CD4-positive, alpha-beta T cell treated with Interleukin-15 for 1 hour (primary cell): ENCODE measurements at places on chromosomes 3 and 15.

DNA sequence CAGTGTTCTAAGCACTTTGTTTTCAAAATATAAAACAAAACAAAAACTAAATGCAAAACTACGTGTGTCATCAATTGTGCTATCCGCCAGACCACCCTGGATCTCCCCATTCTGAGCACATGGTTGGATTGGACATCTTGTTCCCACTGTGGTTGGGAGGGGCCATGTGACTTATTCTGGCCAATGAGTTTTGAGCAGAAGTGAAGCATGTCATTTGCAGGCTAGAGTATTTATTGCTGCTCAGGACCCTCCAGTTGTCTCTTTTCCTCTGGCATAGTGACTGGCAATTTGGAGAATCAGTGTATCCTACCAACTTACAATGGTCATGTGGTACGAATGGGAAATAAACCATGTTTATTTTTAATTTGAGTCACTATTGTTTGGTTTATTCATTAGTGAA is 70.2 kb upstream of the ST8SIA2 start:
- DNase-seq, result no peak

DNA sequence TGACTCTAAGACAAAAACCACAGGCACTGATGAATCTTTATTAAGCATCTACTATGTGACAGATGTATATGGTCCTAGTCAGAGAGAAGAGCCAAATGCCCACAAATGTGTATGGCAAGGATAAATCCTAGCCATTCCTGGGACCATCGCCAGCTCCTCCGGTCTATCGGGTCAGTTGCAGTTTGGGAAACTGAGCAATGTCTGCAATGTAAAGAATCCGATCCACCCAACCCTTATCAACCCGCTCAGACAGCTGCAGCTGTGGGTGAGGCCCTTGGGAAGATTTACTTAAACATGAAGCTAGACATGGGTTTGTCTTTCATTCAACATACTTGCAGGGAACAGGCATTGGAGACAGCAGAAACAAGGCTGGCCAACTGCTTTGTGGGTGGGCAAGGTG is 40.5 kb upstream of the CDV3 start:
- DNase-seq, result no peak

GRCh38 chr3:172246107-172246844 is 202.0 kb downstream of the GHSR start:
- DNase-seq, result no peak

DNA sequence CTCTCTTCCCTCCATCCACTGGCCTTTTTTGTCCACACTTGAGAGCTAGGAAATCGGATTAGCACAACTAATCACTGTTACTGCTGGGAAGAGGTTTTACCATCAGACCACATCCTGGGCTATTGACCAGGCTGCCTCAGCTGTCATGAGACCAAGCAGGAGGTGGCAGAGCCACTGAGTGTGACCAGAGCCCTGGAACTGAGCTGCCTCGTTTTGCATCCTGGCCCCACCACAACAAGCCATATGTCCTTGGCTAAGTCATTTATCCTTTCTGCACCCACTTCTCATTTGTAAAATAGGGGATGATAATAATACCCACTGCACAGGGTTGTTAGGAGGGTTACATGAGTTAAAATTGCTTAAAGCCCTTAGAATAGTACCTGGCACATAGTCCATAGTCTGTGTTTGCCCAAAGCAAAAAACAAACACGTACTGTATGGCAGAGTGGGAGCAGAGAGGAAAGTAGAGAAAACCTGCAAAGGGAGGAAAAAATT is 34.1 kb downstream of the TMEM158 start:
- no peak for DNase-seq

DNA sequence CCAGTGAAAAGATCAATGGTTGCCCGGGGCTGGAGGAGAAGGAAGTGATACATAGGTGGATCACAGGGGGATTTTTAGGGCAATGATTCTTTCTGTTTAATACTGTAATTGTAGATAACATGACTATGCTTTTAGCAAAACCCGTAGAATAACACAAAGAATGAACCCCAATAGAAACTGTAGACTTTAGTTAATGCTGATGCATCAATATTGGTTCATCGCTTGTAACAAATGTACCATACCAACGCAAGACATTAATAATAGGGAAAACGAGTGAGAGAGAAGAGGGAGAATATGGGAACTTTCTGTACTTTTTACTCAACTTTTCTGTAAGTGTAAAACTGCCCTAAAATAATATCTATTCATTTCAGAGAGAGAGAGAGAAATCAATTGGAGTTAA is 383.3 kb upstream of the ATP11B start:
- no peak for DNase-seq

DNA sequence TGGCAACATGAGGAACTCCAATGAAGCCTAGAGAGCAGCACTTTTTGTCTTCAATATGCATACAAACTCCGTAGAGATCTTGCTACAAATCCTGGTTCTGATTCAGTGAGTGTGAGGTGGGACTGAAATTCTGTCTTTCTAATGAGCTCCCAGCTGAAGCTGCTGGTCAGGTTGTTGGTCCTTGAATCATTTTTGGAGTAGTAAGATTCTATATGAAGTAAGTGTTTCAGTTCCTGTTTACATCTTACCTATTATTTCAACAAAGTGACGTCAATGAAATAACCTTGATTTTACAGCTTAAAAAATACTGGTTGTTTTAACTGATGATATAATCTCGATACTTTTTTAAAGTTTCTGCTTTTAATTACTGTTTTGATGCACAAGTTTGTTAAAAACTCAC is 33.9 kb downstream of the SHQ1 start:
- no peak for DNase-seq

DNA sequence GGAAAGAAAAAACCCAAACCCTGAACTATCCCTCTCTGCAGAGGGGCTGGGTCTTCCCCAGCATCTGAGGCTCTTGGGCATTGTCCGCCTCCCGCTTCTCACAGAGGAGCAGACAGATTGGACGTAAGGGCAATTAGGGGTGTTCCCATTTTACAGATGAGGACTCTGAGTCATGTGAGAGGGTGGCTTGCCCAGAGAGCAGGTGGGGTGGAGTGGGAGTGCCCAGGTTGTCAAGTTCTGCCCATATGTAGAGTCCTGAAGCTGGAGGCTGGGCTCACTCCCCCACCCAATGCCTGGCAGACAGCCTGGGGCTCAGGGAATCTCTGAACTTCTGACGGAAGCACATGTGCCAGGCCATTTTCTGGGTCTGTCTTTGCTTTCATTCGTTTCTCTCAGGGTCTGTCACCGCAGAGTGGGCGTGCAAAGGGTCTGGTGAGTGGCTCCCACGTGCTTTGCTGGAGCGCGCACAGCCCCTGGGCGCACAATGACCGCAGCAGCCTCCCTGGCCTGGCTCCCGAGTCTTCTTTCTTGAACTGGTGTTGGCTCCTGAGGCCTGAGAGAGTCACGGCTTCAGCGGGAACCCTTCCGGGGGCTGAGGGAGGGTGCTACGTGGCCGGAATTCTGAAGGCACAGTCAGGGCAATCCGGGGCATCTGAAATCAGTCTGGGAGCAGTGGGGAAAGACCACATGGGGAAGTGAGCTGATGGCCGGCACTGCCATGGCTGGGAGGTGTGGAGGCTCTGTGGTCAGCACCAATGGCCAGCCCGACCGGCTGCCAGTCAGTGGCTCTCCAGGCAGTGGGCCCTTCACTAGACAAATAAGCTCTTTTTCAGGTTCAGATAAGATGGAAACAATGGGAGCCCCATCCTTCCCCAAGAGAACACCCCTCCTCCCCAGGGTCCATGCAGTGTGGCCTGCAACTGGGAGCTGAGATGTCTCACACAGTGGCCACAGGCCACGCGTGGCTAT is 1.1 kb upstream of the TRPM1 start:
- DNase-seq, result no peak

DNA sequence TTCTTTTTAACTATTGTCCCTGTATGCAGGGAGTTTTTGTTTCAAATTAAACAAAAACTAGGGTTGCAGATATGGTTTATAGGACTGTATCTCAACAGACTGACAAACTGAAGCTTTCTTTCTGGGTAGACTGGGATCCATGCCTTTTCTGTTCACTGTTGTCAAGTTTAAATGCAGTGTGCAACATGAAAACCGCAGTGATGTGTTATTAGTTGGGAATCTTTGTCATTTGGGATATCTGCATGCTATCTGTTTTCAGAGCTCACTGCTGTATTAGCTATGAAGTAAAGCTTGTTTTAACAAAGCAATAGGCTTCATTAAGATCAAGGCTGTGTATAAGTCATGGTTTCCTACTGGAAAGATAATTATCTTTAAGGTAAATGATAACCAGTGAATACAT is 21.4 kb upstream of the MCF2L2 start:
- no peak for DNase-seq

GRCh38 chr3:79109754-79110153 is 658.0 kb downstream of the ROBO1 start:
- no peak for DNase-seq

DNA sequence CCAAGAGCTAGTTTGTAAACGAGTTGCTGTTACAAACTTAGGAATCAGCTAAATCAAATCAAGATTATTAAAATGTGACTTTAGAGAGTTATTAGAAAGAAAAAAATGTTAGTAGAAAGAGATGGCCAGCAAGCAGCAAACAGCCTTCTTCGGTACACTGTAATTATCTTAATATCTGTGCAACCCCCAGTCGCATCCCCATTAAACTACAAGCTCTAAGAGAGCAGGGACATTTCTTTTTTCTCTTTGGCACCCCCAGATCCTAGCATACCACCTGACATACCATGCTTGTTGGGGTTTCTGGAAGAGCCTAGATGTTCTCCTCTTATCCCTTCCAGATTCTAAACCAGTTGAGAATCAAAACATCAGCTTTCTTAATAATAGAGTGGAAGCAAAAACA is 45.1 kb upstream of the LIPC start:
- DNase-seq, result no peak

GRCh38 chr3:69161587-69162307 is 39.4 kb upstream of the LMOD3 start:
- DNase-seq, result peak; percentile 23

- DNase-seq, result no peak
Measured at GRCh38 chr3:195750797-195751520, 30.2 kb downstream of the MUC20 start.

DNA sequence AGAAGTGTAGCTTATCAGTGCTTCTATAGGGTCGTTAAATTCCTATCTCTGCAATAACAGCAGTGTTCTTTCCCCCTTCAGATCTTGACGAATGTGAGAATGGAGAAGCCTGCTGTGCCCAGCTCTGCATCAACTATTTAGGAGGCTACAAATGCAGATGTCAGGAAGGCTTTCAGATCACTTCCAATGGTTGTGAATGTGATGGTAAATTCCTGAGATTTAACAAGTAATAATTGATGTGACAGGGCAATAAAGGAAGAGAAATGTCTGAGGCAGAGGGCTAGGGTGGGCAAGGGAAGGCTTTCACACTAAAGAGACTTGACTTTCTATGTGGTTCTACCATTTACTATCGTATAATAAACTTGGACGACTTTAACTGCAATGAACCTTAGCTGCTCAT is 711.7 kb upstream of the GOLIM4 start:
- DNase-seq, result no peak

GRCh38 chr3:120095979-120096426 is 1.8 kb upstream of the GSK3B start:
- no peak for DNase-seq

DNA sequence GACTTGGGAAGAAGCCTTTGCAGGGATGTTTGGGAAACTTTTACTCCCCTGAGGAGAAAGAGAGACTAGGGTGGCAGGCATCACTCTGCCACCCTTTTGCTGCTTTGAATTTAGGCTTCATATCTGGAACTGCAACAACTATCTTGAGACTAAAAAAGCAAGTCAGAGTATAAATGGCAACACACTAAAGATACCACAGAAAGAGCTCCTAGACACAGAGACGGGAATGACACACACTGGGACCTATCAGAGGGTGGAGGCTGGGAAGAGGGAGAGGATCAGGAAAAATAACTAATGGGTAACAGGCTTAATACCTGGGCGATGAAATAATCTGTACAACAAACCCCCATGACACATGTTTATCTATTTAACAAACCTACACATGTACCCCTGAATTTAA is 237.8 kb downstream of the FGF12 start:
- DNase-seq, result no peak

DNA sequence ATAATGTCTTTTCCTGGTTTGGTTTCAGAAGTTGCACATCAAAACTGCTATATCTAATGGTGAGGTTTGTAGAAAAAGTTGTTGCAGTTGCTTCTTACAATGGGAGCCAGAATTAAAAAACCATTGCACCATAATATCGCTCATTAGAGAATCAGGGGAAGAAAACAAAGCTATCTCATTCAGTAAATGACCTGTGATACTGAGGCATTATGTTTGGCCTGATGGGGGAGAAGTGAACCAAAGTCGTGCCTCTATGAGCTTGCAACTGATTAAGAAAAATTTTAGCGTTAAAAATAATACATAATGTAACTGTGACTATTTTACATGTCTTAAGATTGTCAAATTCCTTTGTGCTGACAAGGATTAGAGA is 60.2 kb upstream of the ARHGEF26 start:
- no peak for DNase-seq

DNA sequence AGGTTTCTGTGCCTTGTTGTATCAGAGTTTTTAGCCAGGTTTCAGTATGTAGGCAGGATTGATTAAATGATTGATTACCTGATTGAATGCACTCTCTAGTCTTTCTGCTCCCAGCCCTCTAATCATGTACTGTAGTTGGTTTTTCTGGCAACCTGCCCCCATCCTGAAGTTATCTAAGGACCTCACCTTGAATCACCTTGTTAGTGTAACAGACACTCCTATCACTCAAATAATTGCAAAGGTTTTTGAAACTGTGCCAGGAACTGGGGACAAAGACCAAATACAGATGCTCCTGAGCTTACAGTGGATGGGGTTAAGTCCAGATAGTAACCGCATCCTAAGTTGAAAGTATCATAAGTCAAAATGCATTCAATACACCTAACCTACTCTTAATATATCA is 141.5 kb upstream of the EIF1B start:
- DNase-seq, result no peak

- DNase-seq, result no peak
Measured at GRCh38 chr3:167684388-167684993, 30.7 kb upstream of the WDR49 start.

GRCh38 chr3:144394032-144394431 is 422.4 kb downstream of the DIPK2A start:
- no peak for DNase-seq

- DNase-seq, result no peak
Measured at GRCh38 chr15:90593499-90594158, 63.9 kb downstream of the CRTC3 start.

DNA sequence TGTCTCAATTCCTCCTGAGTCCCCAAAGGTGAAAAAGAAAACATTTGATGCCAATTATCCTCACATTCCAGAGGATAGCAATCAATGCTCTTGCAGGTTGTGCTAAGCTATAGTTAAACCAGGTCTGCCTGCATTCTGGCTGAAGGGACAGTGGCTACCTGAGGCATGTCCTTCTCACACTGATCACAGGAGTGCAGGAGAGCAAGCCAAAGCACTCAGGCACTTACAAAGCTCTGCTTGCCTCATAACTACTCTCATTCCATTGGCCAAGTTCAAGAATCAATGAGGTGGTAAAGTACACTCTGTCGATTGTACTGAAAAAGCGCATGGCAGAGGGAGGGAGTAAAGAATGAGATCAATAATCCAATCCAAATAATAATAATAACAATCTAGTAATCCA is 342.0 kb upstream of the PPP2R3A start:
- DNase-seq, result no peak
